ENCODE measurements at places on chromosomes 7 and 10. TPM values are rescaled to one million over a fixed set of nuclear protein-coding genes. Genes with fewer than 3 reads are reported as not detected.
A peak's percentile ranks its signal among the peaks of the same experiment; 100 is the strongest.

GRCh38 chr10:122530177-122530576 lies 30.4 kb upstream of the DMBT1 start:
- no peaks in the 10 kb centered on the region for H3K27me3 ChIP-seq
- H3K4me3 ChIP-seq, result no peak overlapping the region
- no peaks in the 10 kb centered on the region for H3K36me3 ChIP-seq
- DNase-seq, result no peak

DNA sequence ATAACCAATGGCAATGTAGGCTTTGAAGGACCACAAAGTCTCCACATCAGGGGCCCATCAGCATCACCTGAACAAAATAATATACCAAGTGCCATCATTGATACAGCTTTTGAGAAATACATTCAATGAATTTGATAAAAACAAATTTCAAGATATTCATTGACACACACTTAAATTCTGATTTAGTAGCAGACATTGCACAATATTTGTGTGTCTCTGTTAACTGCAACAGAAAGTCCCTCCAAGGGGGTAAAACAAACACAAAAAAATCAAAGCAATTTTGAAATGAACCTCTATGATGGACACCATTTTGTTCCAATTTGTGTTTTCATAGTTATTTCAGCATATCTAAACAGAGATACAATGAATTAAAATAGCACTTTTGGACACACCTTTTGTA lies 86.8 kb upstream of the RSU1 start:
- no peaks in the 10 kb centered on the region for H3K27me3 ChIP-seq
- H3K36me3 ChIP-seq, result no peaks in the 10 kb centered on the region
- no peak for DNase-seq
- H3K4me3 ChIP-seq, result no peak overlapping the region

DNA sequence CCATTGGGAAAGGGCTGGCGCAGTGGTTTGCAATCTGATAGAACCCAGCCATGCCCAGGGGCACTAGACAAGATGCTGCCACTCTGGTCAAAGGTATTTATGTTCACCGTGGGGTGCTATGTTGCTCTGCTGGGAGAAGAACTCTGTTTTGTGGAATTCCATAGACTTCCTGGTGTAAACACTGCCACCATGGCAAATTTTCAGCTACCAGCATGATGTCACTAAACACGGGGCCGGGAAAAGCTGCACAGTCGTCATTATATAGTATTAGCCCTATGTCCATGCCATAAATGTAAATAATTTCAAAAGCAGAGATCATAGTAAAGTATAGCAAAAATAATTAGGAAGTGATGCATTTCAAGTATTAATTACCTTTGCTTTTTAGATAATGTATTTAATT lies 500.6 kb downstream of the PARD3 start:
- H3K27ac ChIP-seq, result no peak overlapping the region
- H3K4me1 ChIP-seq, result no peaks in the 10 kb centered on the region
- no peaks in the 10 kb centered on the region for H3K27me3 ChIP-seq
- H3K4me3 ChIP-seq, result no peak overlapping the region
- DNase-seq, result no peak

GRCh38 chr7:28832669-28833068 lies 125.5 kb downstream of the TRIL start:
- H3K27ac ChIP-seq, result no peak overlapping the region
- peaks cover 5% of the 10 kb centered on the region for H3K4me1 ChIP-seq
- H3K27me3 ChIP-seq, result no peaks in the 10 kb centered on the region
- no peak overlapping the region for H3K4me3 ChIP-seq

DNA sequence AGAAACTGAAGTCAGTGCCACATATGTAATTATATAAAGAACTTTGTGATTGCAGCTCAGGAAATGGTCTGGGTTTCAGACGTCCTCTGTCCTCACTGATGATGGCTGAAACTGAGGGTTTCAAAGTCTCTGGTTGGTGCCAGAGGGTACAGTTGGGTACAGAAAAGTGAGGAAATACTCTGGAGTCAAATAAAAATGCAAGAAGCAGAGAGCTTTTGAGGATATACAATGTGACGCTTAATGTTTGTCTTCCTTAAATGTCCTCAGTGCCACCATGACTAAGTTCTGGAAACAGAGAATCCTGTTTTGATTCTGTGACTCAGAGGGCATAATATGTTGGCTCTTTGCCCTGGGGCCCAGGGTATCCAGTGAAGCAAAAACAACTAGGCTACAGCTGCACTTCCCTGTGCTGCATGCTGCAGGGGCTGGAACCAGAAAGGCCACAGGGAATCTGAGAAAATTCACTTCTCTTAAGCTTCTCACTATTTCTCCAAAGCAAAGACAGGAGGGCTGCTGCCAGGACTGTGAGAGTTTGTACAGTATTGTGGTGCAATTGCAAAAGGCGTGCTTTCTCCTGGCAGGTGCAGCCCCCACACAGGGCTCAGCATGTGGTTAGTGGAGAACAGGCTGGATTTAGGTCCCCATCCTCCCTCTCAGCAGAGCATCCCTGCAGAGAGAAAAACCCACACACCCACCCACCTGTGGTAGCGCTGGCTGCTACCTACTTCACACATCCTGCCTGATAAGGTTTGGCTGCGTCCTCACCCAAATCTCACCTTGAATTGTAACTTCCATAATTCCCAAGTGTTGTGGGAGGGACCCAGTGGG lies 169.5 kb upstream of the SVIL start:
- no peak for DNase-seq
- no peaks in the 10 kb centered on the region for H3K36me3 ChIP-seq
- no peaks in the 10 kb centered on the region for H3K4me1 ChIP-seq
- H3K4me3 ChIP-seq, result no peak overlapping the region
- H3K27ac ChIP-seq, result no peak overlapping the region

DNA sequence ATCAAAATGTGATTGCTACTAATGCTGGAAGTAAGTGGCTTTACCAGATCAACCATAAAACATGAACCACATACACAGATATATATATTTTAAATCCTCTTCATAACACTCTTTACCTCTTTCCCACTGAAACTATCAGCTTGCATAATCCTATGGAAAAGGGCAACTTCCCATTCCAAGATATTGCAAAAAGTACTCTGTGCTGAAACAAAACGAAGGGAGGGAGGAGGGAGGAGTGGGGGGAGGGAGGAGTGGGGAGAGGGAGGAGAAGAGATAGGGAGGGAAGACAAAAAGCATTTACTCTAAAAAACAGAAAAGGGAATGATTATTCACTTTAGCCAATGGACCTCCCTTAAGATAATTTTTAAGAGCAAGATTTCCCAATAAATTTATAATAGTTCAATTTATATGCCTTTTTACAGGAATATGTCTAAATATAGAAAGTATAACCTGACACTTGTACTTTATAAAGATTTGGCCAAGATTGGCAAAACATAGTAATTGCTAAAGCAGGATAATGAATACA lies 344.8 kb upstream of the NFE2L3 start:
- H3K4me3 ChIP-seq, result no peak overlapping the region
- no peak overlapping the region for H3K27ac ChIP-seq
- H3K27me3 ChIP-seq, result no peaks in the 10 kb centered on the region
- DNase-seq, result peak; percentile 26
- H3K36me3 ChIP-seq, result no peaks in the 10 kb centered on the region

DNA sequence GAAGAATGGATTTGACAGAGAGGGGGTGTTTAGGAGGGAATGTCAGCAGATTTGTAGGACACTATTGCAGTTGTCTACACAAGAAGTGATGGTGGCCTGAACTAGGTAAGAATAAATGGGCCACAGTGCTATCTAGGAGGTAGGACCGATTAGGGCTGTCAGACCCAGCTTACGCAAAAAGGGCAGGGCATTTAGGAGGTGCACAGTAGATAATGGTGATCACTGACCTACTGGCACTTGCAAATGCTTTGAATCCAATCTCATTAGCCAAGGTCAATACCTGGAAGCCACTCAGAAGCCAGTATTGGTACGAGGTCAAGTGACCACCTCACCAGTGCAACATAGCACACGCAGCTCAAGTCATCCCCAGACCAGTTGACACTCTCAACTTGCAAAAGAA lies 330.9 kb downstream of the KCNMA1 start:
- no peak overlapping the region for H3K4me3 ChIP-seq
- H3K4me1 ChIP-seq, result no peaks in the 10 kb centered on the region
- no peaks in the 10 kb centered on the region for H3K27me3 ChIP-seq
- H3K36me3 ChIP-seq, result no peaks in the 10 kb centered on the region

DNA sequence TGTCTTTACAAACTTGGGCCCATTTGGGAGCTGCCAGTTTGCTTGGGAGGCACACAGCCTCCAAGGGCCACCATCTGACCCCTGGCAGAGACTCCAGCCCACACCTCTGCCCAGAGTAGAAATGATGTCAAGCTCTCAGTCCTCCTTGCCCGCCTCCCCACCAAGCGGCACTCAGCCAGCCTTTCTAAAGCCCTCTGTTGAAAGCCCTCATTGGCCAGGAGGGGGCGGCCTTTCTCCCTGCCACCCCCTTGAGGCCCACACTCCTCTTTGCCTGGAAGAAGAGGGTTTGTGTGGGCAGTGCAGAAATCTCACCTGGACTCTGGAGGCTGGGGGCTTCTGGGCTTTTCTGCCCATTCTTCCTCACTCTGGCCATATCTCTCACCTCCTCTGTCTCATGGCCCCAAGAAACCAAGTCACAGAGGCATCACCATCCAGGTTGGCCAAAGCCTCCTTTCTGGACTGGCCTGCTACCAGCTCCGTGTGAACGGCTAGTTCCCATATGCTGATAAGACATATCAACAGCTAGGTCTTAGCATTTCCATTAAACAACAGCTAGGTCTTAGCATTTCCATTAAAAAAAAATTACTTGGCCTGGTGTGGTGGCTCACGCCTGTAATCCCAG lies 36.1 kb downstream of the UBTD1 start:
- H3K27ac ChIP-seq, result no peak overlapping the region
- peak; percentile 68 for DNase-seq
- no peaks in the 10 kb centered on the region for H3K27me3 ChIP-seq
- no peaks in the 10 kb centered on the region for H3K36me3 ChIP-seq
- H3K4me3 ChIP-seq, result no peak overlapping the region
- no peaks in the 10 kb centered on the region for H3K4me1 ChIP-seq

DNA sequence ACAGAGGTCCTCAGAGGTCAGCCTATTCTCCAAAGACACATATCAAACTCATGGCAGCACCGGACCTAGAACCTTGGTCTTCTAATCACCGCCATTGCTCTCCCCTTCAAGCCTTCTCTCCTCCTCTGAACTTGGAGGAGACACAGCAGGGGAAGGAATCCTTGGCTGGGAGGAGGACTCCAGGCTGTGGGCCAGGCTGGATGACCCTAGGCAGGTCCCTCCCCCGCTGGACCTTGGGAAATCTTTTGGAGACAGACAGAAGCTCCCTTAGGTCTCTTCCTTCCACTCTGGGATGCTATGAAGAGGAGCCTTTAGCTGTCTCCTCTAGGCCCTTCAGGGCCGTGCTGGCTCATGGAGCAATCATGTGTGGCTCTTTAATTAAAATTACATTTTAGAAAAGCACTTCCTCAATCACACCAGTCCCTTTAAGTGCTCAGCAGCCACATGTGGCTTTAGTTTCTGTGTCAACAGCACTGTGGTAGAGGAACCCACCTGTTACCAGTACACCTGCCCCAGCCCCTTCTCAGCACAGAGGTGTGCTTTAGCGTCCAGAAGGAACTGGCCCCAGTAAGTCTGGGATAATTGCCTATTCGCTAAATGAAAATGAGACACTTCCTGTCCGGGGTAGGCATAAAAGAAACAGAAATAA lies 238.2 kb downstream of the CELF2 start:
- H3K4me3 ChIP-seq, result no peak overlapping the region
- no peaks in the 10 kb centered on the region for H3K27me3 ChIP-seq
- H3K27ac ChIP-seq, result no peak overlapping the region
- peak; percentile 56 for DNase-seq
- no peaks in the 10 kb centered on the region for H3K36me3 ChIP-seq

- H3K27me3 ChIP-seq, result no peaks in the 10 kb centered on the region
- no peaks in the 10 kb centered on the region for H3K36me3 ChIP-seq
- no peak overlapping the region for H3K27ac ChIP-seq
- no peak overlapping the region for H3K4me3 ChIP-seq
- H3K4me1 ChIP-seq, result peaks cover 2% of the 10 kb centered on the region
- DNase-seq, result no peak
These were observed 1.6 kb downstream of the TMEM176A start for GRCh38 chr7:150801946-150802771.

DNA sequence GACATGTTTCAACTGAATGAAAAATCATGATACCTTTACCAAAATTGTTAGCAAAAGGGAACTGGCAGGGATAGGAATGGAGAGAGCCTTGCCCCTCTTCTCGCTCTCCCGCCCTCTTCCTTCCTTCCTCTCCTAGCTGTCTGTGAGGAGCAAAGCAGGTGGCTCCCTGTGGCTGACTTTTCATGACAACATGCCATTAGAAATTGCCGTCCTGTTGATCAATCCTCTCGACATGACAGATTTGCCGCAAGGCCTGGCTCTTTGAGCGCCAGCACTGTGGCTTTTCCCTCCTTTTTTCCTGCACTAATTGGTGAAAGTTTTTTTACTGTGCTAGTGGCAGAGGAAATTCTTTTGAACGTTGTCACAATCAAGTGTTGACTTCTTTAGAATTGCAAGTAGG lies 171.1 kb downstream of the TCF7L2 start:
- H3K36me3 ChIP-seq, result no peaks in the 10 kb centered on the region
- no peaks in the 10 kb centered on the region for H3K27me3 ChIP-seq
- H3K4me1 ChIP-seq, result no peaks in the 10 kb centered on the region
- H3K4me3 ChIP-seq, result no peak overlapping the region
- H3K27ac ChIP-seq, result no peak overlapping the region
- no peak for DNase-seq

The PLEKHS1 gene
- total RNA-seq, result not detected

The ITGB8 gene
- 0.07 TPM for total RNA-seq

The OR2A7 gene
- not detected for total RNA-seq
